ENCODE measurements at places on chromosomes 3 and 15.

GRCh38 chr3:58084166-58084565 is 75.9 kb downstream of the FLNB start:
- peak; percentile 97 for DNase-seq

GRCh38 chr3:99248130-99248529 is 346.6 kb upstream of the DCBLD2 start:
- peak; percentile 53 for DNase-seq

GRCh38 chr15:101534376-101534970 is 45.0 kb upstream of the PCSK6 start:
- DNase-seq: no peak

GRCh38 chr3:149442043-149442442 is 32.5 kb upstream of the TM4SF4 start:
- DNase-seq: no peak

- DNase-seq: no peak
Measured at GRCh38 chr3:149077628-149078027, 8.7 kb downstream of the HLTF start.

DNA sequence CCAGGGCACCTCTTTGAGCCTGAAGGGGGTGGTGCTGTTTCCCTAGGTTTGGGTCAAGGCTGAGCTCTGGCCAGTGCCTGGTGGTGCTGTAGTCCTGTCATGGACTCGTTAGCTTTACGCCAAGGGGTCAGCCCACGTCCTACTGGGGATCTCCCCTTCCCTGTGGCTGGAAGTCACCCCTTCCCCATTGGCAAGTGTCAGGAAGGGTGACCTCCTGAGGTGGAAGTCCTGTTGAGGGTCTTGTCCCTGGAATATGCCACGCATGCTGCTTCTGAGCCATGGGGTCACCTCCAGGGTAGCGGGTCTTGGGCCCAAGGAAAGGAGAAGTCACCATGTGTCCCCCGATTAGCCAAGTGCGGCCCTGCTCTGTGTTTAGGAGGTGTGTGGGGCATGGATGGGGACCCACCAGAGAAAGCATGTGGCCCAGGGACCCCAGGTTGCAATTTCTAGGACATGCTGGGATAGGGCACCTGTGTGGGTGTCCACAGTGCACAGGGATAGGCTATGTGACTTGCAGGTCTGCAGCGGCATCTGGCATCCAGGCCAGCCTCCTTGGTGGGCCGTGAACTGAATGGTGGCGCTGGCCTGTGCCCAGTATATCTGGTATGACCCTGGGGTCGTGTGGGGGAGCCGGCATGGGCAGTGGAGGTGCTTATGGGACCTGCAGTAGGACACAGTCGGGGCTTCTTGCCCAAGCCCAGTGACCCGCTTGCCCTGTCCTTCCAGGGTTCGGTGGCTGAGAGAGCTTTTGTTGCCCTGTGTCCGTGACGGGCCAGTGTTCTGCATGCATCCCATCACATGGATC is 226.7 kb downstream of the SNRPN start:
- no peak for DNase-seq

- no peak for DNase-seq
Measured at GRCh38 chr3:107201146-107201545, 176.1 kb upstream of the CCDC54 start.

GRCh38 chr3:156978481-156978961 is 152.4 kb downstream of the LEKR1 start:
- no peak for DNase-seq

DNA sequence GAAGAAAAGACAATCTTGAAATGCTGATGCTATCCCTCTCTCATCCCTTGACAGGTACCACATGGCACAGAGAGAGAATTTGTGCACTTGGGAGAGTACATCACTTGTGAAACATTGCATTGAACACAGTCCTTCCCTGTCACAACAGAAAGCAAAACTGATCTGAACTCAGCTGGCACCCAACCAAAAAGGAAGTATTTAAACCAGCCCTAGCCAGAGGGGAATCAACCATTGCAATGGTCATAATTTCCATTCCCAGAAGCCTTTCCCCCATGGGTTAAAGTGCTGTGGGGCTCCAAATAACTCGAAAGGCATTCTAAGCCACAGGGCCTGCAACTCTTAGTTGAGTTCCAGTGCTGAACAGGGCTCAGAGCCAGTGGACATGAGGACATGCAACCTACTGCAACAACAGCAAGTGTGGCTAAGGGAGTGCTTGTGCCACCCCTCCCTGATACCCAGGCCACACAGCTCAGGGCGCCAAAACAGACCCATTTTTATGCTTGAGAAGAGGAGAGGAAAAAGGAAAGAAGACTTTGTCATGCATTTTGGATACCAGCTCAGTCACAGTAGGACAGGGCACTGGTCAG is 530.8 kb upstream of the BCHE start:
- no peak for DNase-seq

DNA sequence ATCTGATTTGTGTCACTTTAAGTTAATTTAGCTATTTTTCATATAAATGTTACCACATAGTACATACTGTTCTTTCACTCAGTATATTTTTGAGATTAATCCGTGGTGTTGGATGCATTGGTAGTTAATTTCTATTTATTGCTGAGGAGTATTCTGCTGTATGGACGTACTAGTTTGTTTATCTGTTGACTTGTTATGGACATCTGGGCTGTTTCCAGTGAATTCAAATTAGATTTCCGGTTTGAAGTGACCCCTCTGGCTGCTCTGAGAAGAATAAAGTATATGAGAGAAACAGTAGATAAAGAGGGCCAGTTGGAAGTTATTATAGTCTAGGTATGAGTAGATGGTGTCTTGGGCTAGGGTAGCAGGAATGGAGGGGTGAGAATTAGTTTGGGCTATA is 15.6 kb downstream of the KAT2B start:
- DNase-seq: peak; percentile 11

DNA sequence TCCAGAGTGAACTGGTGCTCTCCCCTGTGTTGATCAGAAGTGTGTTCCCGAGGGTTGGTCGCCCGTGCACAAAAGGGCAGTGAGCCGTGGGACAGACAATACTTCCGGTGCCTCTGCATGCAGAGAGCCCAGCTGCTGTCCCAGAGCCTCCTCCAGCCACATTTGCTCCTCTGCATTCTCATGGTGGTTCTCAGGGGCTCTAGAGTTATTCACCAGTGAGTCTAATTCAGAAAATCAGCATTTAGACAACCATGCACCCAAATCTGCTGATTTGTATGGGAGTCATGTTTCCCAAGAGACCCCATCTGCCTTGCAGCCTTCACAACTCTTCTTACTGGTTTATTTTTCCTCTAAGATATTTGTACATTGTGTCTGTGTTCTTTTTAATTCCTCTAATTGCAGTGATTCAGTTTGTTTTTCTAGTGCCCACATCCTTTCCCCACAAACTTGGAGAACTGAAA is 107.0 kb upstream of the SPRED1 start:
- no peak for DNase-seq

DNA sequence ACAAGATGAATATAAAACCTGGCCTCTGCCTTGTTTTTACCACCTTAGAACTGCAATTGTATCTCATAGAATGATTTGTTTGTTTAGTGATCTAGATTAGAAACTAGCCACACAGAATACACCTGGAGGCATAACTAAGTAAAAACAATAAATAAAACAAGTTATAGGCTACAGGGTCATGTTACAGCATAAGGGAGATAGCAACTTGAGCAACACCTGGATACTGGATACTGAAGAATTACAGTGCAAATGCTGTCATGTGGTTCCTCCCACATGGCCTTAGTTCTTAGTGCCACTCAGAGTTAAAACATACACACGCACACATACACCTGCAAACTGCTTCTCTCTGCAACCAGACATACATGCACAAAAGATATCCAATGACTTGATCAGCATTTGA is 563.4 kb upstream of the DPPA4 start:
- no peak for DNase-seq

DNA sequence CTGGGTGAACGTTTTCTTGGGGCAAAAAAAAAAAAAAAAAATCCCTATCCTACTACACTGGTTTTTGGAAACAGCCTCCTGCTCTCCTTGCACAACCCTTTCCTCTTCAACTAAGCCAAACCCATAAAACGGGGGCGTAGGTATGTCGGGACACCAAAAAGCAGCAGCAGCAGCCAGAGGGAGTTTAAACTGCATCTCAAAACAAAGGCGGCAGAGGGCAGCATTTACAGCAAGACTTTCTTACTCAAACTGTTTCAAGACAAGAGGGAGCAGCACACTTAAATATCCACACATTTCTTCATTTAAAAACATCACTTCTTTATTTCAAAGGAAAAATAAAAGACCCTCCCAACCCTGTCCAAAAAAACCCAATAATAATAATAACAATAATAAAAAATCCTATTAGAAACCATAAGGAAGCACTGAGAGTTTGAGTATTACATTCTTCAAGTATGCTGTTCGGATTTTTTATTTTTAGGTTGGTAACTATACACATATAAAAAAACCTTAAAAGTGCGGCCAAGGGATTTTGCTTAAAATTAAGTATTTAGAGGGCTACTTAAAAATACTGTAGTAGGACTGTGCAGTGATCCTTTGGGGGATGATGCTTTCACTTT is 43.9 kb upstream of the PLXND1 start:
- DNase-seq: peak; percentile 83

DNA sequence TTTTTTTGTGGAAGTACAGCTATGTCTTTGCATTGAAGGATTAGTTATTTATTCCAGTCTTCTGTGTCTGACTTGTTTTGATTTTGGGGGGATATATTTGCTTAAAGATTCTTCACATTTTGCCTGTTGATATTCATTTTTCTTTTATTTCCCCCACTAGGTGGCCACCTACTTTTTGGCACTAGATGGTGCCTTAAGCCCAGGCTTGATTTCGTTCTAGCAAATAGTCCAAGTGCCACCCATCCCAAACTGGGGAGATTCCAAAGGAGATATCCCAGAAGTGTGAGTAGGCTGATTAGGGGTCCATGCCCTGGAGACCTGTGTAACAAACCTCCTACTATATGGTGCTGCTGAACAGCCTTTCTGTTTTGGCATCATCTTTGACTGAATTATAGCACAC is 80.0 kb upstream of the SPATA16 start:
- peak; percentile 20 for DNase-seq

DNA sequence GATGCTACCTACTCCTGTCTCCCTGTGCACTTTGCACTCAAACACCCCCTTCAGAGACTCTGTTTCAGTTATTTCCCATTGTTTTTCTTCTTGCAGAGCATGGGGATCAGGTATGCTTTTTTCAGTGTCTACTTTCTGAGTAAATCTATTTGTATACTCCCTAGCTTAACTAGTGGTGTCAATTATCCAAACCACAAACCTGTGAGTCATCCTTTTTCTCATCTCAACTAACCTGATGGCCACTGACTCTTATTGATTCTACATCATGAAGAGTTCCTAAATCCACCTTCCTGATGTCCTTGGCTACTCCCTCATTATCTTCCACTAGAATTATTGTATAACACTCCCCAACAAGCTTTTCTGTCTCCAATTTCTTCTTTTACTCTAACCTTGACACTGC is 68.0 kb downstream of the DIPK2A start:
- DNase-seq: no peak

DNA sequence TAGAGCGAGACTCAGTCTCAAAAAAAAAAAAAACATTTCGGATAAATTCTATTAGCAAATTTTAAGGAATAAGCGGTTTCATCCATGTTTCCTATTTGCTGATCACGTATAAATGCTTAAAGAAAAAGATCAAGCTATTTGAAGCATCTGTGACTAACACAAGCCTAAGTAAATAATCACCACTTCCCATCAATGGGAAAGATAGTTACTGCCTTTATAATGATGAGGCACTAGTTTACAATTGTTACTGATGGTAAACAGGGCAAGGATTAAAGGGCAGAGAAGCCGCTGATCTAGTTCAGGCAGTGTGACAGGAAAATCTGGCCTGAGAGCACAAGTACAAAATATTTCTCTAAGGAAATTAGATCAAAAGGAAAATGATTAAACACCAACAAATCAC is 13.7 kb downstream of the CLPX start:
- DNase-seq: no peak

- no peak for DNase-seq
Measured at GRCh38 chr3:151863611-151864010, 9.8 kb upstream of the SUCNR1 start.
